ENCODE measurements at places on chromosomes 16 and 17.

DNA sequence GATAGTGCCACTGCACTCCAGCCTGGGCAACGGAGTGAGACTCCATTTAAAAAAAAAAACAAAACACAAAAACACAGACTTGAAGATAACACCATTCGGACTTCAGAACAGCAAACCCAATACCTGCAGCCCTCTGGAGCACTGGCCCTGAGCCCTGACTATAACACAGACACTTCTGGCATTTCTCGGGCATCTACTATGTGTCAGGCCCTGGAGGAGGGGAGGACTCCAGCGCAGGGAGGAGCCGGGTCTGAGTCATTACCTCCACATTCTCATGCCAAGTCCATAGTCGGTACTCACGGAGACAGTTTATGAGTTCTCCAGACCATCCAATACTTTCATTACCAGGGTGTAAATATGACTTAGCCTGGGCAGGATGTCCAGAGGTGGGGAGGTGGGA, 48.8 kb downstream of the PITPNM3 start:
- DNase-seq: no peak

DNA sequence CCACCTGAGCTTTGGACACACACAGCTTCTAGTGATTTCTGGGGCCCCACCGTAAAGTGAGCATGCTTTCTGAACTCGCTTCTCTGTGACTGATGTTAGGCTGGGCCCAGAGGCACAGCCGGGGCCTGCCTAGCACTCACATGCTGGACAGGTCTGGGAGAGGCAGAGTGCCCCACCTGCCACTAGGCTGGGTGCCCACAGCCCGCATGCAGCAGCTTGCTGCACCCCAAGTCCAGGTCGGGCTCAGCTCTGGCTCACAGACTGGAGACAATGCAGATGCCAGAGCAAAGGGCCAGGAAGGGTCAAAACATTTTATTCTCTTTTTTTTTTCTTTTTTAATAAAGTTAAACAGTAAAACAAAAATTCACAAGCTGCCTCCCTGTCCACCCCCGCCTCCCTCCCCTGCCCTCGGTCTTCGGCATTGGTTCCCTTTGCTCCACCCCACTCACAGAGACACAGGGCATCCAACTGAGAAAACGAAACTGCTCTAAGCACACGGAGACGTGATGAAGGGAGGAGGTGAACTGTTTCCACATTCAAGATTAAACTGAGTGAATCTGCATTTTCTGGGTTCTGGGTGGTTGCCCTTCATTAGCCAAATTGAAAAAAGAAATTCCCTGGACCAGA, 9.7 kb downstream of the CNP start:
- no peak for DNase-seq

GRCh38 chr17:80615376-80615775, 70.7 kb downstream of the RPTOR start:
- no peak for DNase-seq

DNA sequence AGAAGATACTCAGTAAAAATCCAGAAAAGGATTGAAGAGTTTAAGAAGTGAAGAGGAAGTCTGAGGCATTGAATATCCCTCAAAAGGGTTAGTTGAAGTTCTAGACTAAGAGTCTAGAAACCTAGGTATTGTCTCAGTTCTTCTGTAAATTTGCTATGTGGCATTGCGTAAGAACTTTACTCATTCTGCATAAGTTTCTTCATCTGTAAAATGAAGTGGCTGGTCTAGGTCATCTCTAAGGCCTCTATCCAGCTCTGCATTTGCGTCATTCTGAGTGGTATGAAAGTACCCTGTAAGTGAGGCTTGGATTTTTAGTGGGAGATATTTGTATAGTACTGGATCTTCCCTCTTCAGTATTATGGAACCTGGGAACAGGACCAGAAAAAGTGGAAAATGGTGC, 130.2 kb downstream of the MYO1D start:
- no peak for DNase-seq

DNA sequence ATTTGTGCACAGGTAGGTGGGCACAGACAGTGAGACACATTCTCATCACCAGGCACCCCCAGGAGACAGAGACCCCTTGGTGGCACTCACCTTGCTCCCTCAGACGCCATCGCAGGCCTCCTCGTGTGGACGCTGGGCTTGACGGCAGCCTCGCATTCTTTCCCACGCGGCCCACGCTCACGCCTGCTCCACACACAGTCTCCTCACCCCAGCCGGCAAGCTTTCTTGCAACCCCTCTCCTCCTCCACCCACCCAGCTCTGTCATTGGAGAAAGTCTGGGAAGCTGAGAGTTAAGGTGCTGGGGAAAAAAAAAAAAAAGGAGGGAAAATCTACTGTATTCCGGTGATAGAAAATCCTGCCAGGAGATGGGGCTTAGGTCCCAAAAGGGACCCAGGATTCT, 14.8 kb downstream of the SGCA start:
- DNase-seq: no peak

GRCh38 chr16:89708481-89708931, 7.0 kb upstream of the SPATA2L start:
- no peak for DNase-seq

DNA sequence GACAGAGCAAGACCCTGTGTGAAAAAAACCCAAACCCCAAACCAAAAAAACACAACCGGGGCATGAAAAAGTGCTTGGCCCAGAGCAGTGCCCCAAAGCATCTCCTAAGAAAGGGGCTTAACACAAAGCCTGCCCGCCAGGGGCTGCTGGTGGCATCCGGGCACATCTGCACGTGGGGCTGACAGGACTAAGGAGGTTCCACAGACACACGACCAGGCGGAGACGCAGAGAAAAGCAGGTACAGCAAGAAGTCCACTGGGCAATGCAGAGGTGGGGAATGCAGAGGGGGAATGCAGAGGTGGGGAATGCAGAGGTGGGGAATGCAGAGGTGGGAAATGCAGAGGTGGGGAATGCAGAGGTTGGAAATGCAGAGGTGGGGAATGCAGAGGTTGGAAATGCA, 109.2 kb downstream of the ZNF778 start:
- DNase-seq: no peak

DNA sequence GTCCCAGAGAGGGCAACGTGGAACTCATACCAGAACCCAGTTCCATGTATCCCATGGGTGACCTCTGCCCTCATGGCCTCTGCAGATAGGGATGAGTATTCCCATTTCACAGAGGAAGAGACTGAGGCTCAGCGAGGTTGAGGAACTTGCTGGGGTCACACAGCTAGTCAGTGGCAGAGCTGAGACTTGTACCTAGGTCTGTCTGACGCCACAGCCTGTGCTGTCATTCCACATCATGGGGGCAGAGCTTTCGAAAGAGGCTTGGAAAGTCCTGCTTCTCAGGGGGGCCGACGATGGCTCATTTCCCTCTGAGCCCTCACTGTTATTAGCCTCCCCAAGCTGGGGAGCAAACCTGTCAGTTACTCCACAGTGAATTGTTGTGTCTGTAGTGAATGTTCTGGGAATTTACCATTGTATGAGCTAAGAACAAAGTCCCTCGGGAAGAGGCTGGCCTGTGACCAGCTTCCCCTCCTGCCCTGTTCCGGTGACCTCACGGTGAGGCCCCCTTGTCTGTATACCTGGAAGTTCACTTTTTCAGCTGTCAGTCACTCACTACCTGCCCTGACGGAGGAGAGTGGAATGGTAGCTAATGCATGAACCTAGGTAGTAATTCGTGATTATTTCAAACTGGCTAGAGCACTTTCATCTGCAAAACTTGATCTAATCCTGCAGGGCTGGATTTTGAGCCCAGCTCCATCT, 8.9 kb downstream of the METTL22 start:
- no peak for DNase-seq

- no peak for DNase-seq
These were observed 43.9 kb downstream of the ARHGAP27 start for GRCh38 chr17:45388604-45389325.

DNA sequence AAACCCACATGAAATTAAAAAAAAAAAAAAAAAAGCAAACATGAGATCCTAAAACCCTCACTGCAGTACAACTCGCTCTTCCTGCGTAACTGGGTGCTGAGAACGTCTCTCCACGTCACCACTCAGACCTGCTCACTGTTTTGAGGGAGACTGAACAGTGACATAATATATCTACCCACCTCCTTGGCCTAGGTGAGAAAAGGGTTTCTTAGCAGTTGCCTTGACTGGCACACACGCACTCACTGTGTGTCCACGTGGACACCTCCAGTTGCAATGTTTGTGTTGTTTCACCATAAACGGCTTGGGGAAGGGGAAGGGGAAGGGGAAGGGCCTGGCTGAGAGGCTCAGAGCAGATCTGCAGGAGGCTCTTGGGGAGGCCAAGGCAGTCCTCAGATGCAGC, 32.0 kb downstream of the FANCA start:
- no peak for DNase-seq

GRCh38 chr17:19646788-19647696, 1.5 kb upstream of the ALDH3A2 start:
- DNase-seq: no peak

DNA sequence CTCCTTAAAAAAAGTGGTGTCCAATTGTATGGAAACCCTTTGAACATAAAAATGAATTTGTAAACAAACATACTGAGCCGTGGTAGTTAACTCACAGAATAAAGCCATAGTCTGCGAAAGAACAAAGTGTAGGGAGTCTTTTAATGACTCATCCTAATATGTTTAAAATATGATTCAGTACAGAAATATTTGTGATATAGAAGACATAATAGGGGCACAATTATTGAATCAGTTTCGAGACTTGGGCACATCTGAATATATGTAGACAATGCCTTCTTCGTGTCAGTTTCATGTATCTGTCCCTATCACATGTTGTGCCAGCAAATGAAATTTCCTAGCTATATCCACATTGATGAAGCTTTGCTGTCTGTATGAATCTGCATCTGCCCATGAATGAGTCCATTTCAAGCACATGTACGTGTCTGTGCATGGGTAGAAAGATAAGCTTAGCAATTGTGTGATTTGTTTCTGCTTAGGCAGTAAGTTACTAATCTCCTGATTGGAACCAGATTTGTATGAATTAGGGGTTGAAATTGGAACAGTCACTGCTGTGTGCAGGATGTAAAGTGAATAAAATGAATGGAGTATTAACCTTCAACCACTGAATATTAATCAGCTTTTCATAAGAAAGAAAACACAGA, 112.5 kb upstream of the SOX9 start:
- DNase-seq: no peak

DNA sequence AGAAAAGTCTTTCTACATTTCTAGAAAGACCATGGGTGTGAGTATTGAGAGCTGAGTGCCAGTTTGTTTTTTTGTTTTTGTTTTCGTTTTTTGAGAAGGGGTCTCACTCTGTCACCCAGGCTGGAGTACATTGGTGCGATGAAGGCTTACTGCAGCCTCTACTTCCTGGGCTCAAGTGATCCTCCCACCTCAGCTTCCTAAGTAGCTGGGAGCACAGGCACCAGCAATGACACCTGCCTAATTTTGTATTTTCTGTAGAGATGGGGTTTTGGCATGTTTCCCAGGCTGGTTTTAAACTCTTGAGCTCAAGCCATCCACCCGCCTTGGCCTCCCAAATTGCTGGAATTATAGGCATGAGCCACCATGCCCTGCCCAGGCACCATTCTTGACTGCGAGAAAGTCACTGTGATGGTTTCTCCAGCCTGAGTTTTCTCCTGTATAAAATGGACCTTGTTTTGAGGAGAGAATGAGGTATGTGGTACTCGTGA, 673.8 kb downstream of the MAF start:
- DNase-seq: no peak

GRCh38 chr16:72793716-72794115, 254.2 kb downstream of the ZFHX3 start:
- no peak for DNase-seq

- no peak for DNase-seq
These were observed 210.4 kb upstream of the CHMP6 start for GRCh38 chr17:80781211-80781610.

- DNase-seq: no peak
These were observed 39.3 kb downstream of the CBFB start for GRCh38 chr16:67068212-67068753.

DNA sequence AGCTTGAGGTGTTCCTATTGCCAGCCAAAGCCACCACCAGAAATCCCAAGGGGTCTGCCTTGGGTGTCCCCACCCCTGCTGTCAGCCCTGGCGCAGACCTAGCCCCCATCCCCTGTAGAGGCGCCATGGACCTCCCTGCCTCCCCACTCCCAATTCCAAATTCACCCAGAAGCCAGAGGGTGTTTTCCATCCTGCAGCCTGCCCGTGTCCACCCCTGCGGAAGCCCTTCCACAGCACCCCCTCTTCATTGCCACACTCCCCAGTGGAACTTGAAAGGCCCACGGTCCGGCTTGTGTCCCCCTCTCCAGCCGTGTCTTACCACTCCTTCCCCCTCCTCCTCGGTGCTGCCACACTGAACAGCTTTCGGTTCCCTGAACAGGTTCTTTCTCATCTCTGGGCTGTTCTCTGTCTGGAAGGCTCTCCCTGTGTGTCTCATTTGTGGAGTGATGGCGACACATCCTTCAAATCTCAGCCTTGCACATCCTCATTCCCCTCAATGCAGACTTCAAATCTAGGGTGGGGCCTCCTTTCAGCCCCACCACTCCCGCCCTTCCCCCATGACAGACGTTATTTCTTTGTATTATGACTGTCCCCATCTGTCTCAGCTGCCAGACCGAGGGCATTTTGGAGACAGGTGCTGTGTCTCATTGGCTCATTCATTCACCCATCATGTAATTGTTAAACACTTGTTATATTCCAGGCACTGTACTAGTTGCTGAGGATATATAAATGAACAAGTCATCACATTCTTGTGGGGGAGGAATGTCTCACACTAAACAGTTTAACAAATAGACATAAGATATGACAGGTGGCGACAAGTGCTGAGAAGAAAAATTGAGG, 36.3 kb downstream of the ADGRG5 start:
- DNase-seq: no peak

- no peak for DNase-seq
These were observed 34.6 kb downstream of the RBFOX1 start for GRCh38 chr16:7366993-7367880.

DNA sequence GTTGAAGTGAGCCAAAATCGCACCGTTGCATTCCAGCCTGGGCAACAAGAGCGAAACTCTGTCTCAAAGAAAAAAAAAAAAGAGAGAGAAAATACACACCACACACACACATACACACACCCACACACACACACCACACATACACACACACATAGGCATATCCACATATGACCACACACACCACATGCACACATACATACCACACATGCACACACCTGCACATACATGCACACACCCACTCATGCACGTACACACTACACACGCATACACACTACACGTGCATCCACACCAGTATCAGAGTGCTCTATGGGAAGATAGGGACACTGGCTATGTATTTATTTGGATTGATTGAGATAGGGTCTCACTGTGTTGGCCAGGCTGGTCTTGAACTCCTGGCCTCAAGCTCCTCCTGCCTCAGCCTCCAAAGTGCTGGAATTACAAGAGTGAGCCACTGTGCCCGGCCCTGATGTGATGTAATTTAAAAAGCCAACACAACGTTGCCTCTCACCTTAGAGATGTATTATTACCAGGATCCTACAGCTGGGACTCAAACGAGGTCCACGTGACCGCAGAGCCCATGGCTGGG, 17.8 kb upstream of the GINS2 start:
- no peak for DNase-seq

- no peak for DNase-seq
These were observed 54.9 kb downstream of the LDHD start for GRCh38 chr16:75061669-75062068.

DNA sequence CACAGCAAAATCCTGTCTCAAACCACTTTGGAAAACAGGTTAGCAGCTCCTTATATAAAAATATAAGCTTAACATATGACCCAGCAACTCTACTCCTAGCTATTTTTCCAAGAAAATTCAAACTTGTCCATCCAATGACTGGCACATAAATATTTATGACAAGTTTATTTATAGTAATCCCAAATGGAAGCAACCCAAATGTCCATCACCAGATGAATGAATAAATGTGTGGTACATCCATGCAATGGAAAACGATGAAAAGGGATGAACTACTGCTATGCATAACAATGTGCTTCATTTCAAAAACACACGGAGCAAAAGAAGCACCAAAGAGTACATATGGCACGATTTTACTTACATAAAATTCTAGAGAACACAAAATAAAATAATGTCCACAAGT, 9.6 kb upstream of the KPNB1 start:
- DNase-seq: no peak
